ACHN (cell line): ENCODE measurements at places on chromosomes 4 and X.

DNA sequence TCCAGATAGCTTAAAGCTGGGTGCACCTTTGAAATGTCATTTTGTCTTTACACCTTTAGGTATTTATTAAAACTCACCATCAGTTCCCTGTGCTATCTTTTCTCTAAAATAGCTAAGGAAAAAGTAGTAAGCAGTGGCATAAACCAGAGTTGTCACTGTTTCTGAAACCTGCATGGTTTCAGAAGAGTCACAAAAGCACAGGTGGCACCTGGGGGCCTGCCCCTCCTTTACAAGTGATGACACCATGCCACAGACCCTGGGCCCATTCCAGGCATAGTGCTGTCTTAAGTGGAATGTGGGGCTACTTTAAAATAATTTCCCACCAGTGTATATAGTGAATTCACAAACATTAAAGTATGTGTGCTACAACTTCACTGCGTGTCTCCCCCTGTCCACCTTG is 47.8 kb downstream of the DCUN1D4 start:
- DNase-seq: no peak

DNA sequence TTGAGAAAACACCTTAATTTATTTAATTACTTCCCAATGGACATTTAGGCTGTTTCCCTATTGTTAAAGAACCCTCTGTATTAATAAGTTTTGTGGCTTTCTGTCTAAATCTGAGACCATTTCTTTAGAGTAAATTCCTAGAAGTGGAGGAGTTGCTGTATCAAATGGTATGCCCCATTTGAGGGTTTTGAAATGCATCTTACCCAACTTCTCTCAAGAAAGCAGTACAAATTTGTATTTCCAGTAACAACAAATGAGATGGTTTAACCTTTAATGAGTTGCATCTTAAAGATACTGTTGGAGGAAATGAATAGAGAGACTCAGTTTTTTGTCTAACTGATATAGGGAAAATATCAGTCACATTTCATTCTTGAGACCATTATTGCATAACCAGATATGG is 70.5 kb upstream of the CBLL2 start:
- DNase-seq: no peak

DNA sequence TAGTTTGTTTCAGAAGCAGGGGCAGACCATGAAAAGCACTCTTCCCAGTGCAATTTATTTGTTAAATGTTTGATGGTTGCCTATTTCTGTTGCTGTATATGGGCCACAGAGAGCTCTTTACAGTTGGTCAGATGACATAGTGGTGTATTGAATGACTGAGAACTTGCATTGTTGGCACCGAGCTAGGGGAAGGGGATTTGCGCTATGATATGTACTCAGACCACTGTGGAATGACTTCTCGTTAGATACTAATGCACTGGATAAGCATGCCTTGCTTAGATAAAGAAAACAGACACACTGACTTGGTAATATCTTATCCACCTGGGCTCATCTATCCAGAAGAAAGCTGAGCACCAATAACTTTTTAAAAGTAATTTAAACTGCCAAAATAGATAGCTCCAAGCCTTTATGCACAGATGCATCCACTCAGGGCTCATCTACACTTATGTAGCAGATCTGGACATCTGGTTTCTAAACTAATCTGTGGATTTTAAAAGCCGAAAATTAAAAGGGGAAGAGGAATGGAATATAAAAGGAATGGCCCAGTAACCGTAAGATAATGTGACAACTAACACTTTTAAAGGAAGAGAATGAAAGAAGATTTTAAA is 132.7 kb downstream of the GATB start:
- no peak for DNase-seq

DNA sequence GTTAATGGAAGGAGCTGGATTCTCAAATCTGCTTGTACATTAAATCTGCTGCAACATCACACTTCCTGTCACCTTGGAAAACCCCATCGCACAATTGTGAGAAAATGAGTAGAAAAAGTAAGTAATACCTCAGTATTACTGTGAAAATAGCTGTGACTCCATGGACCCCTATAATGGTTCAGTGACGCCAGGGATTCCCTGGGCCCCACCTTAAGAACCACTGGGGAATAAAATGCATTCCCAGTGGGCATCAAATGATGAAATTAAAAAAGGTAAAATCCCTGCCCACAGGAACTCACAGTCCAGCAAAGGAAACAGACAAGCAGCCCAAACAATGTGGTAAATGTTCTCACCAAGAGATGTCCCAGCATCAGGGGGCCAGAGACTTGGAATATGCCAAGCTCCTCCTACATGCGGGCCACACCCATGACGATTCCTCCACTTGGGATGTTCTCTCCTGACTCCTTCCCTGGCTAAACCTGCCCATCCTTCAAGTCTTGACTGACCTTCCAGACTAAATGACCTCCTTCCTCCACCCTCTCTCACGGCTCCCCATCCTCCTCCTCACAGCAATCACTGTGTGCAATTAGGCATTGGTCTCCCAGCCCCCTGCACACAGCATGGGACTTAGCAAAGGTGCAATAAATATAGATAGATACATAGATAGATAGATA is 2.6 kb downstream of the EVC2 start:
- DNase-seq: no peak

- no peak for DNase-seq
These were observed 35.4 kb upstream of the UGT2A3 start for GRCh38 chr4:68987007-68987406.

DNA sequence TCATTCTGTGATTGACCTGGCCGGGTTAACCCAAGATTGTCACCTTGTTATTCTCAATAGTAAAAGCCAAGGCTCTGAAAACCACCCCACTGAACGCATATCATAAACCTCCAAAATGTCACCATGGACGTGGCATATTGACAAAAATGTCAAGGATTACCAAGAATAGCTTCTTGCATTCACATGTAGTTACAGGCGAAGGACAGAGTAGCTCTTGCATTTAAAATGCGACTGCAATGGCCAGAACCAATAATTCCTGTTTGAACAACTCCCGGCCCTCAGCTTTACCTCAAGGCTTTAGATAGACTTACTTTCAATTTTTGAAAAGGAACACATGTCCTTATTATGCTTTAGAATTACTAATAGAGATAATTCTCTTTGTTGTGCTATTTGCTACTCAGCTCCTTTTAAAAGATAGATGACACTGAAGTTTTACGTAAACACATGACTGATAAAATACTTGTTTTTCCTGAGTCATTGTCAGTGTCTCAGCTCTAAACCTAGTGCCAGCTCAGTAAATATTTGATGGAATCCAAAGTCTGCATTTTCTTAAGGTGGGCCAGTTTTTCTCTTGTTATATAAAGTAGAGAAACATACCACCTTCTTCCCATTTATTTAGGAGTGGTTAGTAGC is 66.3 kb downstream of the CLDN34 start:
- no peak for DNase-seq

- DNase-seq: no peak
These were observed 265.9 kb upstream of the GK2 start for GRCh38 chr4:79673898-79674297.

DNA sequence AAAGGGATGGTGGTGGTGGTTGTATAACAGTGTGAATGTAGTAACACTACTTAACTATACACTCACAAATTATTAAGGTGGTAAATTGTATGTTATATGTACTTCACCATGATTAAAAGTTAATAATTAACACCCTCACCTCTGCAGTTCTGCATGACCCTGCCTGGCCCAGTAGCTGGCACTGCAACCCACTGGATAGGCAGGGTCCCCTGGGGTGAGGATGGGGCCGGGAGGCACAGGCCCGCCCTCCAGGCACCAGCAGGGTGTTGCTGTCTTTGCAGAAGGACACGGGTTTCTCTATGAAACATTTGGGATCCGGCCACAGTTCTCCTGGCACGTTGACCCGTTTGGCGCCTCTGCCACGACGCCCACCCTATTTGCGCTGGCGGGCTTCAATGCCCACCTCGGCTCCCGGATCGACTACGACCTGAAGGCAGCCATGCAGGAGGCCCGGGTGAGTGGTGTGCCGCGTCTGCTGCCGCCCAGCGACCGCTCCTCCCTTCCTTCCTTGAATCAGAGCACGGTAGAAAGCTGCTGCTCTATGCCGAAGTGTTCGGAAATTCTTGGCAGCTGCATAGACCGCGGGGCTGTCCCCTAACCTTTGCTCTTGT is 11.8 kb downstream of the MAN2B2 start:
- no peak for DNase-seq

DNA sequence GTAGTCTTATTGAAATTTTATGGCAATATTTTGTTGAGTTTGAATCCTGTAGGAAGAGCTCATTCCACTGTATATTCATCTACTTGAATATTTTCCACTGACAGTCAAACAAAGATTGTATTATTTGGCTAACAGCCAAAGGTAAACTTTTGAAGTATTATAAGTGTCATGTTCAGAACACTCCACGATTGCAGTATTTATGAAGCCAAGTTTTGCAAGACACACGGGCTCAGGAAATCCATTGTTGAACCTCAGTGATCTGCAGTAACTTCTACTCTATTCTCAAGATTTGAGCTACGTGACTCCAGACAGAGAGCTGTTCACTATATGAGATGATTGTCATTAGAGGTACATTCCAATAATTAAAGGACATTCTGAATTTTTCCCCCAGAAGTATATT is 302.7 kb upstream of the ADGRL3 start:
- no peak for DNase-seq

- peak; percentile 73 for DNase-seq
These were observed 70.8 kb downstream of the ANXA3 start for GRCh38 chr4:78622253-78622979.

DNA sequence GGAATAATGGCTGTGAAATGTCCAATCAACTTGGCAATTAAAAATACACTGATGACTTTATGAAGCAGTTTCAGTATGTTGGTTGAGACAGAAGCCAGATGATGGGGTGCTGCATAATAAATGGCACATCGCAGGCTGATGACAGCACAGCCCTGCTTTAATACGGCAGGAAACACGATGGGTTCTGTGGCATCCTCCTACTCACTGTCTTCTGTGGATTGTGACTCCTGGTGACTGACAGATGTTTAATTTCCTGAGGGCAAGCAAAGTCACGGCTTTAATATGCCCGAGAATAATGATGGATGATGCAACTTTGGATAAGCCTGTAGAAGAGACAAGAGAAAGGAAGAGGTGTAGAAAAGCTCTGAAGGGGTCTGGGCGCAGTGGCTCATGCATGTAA is 295.4 kb downstream of the TRIML1 start:
- DNase-seq: no peak

DNA sequence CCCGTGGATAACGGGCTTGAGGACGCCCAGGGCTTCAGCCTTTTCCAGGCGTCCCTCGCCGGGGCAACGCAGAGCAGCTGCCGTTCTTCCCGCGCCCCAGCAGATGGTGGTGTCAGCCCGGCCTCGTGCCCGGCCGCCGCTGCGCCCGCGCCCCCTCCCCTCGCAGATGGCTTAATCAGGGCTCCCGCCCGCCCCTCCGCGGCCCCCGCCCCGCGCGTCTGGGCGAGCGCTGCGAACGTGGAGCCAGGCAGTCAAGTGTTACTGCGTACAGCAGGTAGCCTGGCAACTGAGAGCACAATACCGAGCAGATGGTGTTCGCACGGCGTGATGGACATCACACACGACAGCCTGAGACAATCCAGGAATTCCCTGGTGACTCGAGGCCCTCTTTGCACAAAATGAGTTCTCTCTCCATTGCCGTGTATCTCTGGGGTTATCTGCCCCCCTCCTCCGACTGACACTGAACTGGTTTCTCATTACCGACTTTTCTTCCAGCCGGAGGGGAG is 69.3 kb downstream of the MGST2 start:
- peak; percentile 43 for DNase-seq
